Panc1 (cell line): ENCODE measurements at places on chromosomes 12 and 14. TPM values are rescaled to one million over a fixed set of nuclear protein-coding genes. Genes with fewer than 3 reads are reported as not detected.

DNA sequence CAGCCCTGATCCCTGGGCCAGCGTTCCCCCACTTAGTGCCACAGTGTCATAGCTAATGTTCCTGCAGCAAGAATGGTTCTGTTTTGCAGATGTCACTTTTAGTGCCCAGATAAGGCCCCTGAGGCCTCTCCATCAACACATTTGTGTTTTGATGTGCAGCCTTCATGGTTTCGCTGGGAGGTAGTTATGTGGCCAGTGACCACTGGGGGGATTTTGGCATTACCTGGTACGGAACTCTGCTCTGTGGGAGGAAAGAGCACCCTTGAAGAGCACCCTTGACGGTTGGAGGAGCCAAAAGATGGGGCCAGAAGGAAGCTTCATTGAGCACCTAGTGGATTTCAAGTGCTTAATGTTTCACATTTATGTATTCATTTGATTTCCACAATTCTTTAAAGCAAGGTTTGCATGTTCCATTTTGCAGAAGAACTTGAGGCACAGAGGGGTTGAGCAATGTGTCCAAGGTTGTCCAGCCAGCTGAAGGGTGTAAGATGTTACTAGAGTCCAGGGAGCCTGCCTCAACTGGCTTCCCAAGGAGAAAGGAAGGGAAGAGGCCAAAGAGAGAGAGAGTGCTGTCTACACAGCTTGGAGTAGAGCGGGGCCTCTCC is 13.0 kb downstream of the SERPINA11 start:
- no peak for DNase-seq
- no peak overlapping the region for H3K27ac ChIP-seq
- no peaks in the 10 kb centered on the region for H3K36me3 ChIP-seq

- H3K27ac ChIP-seq, result no peak overlapping the region
- no peak overlapping the region for H3K4me3 ChIP-seq
- no peaks in the 10 kb centered on the region for H3K27me3 ChIP-seq
Measured at GRCh38 chr12:81517296-81517695, 241.9 kb downstream of the PPFIA2 start.

DNA sequence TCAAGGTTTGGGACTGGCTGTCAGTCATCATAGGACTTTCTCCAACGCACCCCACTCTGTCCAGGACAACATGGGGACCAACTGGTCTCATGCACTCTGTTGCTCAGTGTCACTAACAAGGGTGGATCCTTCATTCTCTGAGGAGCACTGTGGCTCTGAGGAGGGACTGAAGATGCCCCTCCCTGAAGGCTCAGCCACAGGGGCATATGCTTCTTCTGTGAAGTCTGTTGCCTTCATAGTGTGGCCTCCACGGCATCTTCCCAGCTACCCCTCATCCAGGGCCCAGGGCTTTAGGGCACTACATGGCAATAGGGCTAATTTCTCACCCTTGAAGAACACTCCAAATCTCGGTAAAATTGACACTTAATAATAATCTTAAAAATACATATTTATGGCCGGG is 14.3 kb upstream of the IFI27L2 start:
- no peak overlapping the region for H3K4me3 ChIP-seq
- H3K4me1 ChIP-seq, result no peaks in the 10 kb centered on the region
- no peaks in the 10 kb centered on the region for H3K27me3 ChIP-seq
- no peak for DNase-seq
- no peak overlapping the region for H3K27ac ChIP-seq

GRCh38 chr12:110137786-110138185 is 13.6 kb downstream of the IFT81 start:
- DNase-seq, result no peak
- no peaks in the 10 kb centered on the region for H3K4me1 ChIP-seq
- H3K36me3 ChIP-seq, result peaks cover 10% of the 10 kb centered on the region
- H3K27ac ChIP-seq, result no peak overlapping the region

DNA sequence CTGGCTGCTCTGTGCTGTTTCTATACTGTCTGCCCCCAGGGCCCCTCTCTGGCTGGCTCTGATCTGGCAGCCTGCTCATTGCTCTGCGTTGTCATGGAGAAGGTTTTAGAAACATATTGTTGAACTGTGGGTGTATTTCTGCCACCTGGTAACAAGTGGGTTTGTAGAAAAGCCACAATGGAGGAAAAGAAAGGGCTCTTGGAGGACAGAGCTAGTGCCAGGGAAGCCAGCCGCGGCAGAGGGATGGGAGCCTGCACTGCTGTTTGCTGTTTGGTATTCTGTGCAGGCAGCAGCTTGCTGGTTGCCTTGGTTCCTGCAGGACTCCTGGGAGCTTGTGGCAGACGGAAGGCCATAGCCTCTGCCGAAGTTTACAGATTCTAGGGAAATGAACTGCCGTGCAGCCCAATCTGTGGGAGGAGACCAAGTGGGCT is 15.1 kb downstream of the CCDC177 start:
- H3K4me3 ChIP-seq, result no peak overlapping the region
- no peaks in the 10 kb centered on the region for H3K4me1 ChIP-seq
- no peak overlapping the region for H3K27ac ChIP-seq
- H3K27me3 ChIP-seq, result peaks cover 5% of the 10 kb centered on the region

Gene DCN
- total RNA-seq, result 1.9 TPM
